Mesenchymal stem cell (in vitro differentiated cells and primary cell): ENCODE measurements at places on chromosomes 12 and 14.

DNA sequence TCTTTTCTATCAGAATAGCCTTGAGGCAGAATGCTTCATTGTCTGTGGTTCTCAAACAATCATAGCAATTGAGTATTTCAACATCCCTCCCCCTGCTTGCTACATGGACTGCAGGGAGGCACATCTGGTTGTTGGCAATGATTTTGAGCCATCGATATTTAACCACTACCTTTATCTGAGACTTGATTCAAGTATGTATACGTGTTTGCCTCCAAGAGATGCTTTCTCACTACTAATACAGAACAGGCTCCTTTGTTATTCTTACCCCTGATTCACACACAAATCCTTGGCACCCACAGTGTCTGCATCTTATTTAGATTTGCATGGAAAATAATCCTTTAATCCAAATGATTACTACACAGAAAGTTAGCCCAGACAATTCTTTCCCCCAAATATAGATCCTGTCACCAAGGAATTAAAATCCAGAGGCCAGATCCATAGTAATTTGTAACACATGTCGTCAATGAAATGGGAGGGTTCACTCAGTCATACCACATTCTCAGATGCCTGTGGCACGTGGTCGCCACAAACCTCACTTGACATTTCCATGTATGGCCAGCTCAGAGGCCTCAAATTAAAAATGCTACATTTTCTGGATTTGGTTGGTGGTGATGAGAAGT lies 199.3 kb downstream of the ITPR2 start:
- DNase-seq, result peak; percentile 60

- DNase-seq, result peak; percentile 98
These were observed 9.9 kb downstream of the GPRC5A start for GRCh38 chr12:12901158-12901791.

DNA sequence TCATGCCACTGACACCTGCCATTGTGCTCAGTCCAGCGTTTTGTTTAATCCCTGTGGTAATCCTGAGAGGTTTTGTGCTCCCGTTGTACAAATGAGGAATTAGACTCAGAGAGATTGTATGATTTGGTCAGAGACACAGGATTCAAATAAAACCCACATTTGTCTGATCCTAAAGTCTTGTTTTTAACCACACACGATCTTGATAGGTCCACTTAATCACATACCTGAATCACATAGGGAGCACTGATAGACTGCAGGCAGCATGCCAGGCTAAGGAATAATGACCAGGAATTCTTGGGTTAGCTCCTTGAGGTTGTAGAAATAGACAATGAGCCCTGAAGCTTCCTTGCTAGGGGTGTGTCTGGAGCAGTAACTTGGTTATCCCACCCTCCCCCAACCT lies 202.6 kb upstream of the RGS6 start:
- DNase-seq, result no peak

DNA sequence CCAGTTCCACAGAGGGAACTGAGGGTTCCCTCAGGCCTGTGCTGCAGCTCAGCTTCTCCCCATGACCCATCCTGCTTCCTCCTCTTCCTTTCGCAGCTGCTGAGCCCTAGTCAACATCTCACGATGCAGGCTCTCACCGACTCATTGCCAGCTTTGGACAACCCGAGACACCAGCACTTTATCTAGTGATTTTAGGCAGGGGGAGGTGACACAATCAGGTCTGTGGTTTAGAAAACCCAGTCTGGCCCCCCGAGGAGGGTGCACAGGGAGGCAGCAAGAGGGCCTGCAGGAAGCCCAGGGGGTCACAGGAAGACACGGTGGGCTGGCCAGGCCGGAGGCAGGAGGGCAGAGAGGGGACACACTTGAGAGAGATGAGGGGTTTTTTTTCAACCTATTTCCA lies 35.4 kb downstream of the DIO3 start:
- no peak for DNase-seq

- DNase-seq, result no peak
These were observed 766 bp downstream of the RERG start for GRCh38 chr12:15220451-15220850.

GRCh38 chr14:61350427-61351270 lies 29.3 kb downstream of the PRKCH start:
- no peak for DNase-seq

DNA sequence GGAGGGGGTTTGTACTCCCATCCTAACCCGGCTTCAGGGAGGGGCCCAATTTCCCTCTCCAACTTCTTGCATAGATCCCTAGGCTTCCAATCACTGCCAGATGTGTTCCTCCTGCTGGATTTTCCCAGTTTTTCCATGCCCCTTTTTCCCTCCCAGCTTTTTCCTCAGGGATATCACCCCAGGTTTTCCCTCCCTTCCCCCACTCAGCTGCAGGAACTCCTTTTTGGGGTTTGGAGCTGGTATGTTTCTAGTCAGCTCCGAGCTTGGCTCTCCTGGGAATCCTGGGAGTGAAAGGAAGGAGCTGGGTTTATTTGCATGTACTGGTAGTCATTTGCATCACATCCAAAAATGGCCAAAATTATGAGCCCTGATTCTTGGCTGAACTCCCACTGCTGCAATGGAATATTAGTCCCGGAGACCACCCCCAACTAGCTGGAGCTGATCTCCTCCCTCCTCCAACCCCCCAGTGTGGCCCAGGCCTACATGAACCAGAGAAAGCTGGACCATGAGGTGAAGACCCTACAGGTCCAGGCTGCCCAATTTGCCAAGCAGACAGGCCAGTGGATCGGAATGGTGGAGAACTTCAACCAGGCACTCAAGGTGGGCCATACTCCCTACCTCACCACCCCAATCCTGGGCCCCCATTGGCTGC lies 1.4 kb upstream of the RDH5 start:
- DNase-seq, result no peak

- DNase-seq, result peak; percentile 89
These were observed 29.8 kb upstream of the CDKN3 start for GRCh38 chr14:54366736-54367735.

- peak; percentile 58 for DNase-seq
These were observed 628 bp downstream of the SNRPF start for GRCh38 chr12:95859344-95859816.

- no peak for DNase-seq
These were observed 9.1 kb downstream of the RILPL1 start for GRCh38 chr12:123524378-123524777.

- no peak for DNase-seq
These were observed 10.2 kb upstream of the SLC17A8 start for GRCh38 chr12:100346660-100347059.

DNA sequence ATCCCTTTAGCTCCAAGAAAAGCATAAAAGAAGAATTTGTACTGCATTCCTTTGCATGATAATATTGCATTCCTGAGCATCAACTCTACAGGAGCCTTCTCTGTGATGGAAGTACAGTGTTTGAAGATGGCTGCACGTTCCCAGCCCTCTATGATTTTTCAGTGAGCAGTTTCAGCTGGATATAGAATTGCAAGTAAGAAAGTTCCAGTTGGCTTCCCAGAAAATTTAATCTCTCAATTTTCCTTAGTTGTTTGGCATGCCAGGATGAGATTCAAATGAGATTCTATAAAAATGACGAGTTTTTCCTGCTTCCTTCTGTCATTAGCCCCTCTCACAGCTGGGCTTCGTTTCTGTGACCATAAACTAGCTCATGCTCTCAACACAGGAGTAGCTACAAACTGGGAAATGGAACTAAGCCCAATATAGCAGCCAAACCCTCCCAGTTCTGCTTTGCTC lies 109.9 kb downstream of the TTC8 start:
- DNase-seq, result no peak

GRCh38 chr12:1453810-1454209 lies 140.6 kb downstream of the FBXL14 start:
- DNase-seq, result no peak

DNA sequence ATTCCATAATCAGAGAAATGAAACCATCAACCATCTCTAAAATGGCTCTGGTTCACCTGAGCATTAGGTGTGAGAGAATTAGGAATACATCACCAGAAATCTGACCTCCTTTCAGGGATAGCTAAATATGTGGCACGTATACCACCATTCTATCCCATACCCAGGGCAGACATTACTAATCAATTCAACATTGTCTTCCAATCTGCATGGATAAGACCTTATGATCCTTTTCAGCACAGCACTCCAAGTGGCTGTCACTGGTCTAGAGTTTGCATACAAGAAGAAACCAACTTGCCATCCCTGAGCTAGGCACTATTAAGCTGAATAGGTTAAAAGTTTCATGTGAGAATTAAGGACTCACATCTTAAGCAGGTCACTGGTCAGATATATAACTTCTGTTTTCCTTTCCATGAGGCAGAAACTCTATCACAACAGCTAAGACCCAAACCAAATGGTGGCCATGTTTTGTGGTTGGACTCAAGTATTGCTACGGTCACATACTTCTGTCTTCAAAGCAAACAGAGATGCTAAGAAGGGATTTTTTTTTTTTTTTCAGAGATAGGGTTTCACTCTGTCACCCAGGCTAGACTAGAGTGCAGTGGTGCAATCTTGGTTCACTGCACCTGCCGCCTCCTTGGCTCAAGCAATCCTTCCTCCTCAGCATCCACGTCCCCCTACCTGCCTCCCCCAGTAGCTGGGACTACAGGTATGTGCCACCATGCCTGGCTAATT lies 249.0 kb downstream of the DPF3 start:
- DNase-seq, result peak; percentile 8

DNA sequence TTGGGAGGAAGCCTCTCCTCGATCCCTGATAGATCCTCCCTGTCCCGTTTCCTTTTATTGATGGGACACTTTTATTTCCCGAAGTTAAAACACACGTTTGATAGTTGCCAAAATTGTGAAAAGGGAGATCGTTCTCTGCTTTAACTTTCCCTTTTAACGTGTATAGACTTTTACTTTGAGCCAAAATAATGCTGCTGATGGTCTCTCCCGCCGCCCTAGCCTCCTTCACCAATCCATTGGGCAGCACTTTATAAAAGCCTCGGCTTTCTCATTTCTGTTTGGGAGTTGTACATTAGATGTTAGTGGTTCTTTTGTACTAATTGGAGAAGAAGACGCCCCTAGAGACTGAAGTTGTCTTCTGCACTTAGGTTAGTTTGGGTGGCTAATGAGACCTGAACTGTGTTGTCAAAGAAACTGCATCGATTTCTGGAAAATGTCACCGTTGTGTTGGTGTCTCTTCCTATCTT lies 1.4 kb downstream of the TMTC2 start:
- DNase-seq, result peak; percentile 19

DNA sequence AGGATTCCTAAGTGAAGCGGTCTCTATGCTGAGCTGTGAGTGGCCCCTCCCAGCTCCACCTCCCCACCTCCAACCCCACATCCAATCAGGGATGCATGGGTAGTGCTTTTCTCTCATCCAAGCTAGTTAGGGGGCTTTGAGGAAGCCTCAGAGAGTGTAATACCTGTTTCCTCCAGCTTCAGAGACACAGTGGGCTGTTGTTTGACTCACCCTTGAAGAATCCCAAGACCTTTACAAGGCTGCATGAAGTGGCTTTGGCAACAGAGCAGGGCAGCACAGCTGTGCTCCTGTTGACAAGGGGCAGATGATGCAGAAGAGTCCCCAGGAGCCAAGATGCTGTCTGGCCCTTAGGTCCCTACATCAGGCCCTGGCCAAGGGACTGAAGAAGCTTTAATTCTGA lies 27.1 kb upstream of the CLMN start:
- no peak for DNase-seq
